ENCODE measurements at places on chromosomes 5 and 9. TPM values are rescaled to one million over a fixed set of nuclear protein-coding genes. Genes with fewer than 3 reads are reported as not detected.

Gene JAKMIP2
- not detected for total RNA-seq

Gene PCDHA2
- under 0.01 TPM for total RNA-seq

Gene PLK2
- total RNA-seq, result 511 TPM

Gene OR1J2
- total RNA-seq, result not detected

Gene CXCL14
- 0.34 TPM for total RNA-seq

Gene STXBP1
- total RNA-seq, result 10.9 TPM

Gene KIF12
- total RNA-seq, result under 0.01 TPM

Gene GPR150
- 0.21 TPM for total RNA-seq

Gene GZMA
- not detected for total RNA-seq

Gene IFNA21
- total RNA-seq, result not detected

Gene IFNK
- total RNA-seq, result not detected

Gene ADRA1B
- not detected for total RNA-seq

Gene COL23A1
- under 0.01 TPM for total RNA-seq
